ENCODE measurements at places on chromosomes 1 and 21. TPM values are rescaled to one million over a fixed set of nuclear protein-coding genes. Genes with fewer than 3 reads are reported as not detected.

The SRGAP2C gene
- total RNA-seq, result 20.9 TPM

The DRAXIN gene
- total RNA-seq, result 1.1 TPM

- H3K27ac ChIP-seq, result peak overlapping the region; percentile 66
- DNase-seq, result no peak
- H3K4me1 ChIP-seq, result peaks cover 21% of the 10 kb centered on the region
- H3K36me3 ChIP-seq, result peaks cover 5% of the 10 kb centered on the region
- H3K27me3 ChIP-seq, result no peaks in the 10 kb centered on the region
- H3K4me3 ChIP-seq, result no peak overlapping the region
Observed at GRCh38 chr1:64981601-64982533, 15.5 kb upstream of the JAK1 start.

GRCh38 chr1:15836772-15837669 is 10.5 kb upstream of the SPEN start:
- H3K27me3 ChIP-seq, result no peaks in the 10 kb centered on the region
- peaks cover 16% of the 10 kb centered on the region for H3K4me1 ChIP-seq
- H3K36me3 ChIP-seq, result no peaks in the 10 kb centered on the region
- no peak for DNase-seq
- H3K27ac ChIP-seq, result peak overlapping the region; percentile 25
- H3K4me3 ChIP-seq, result no peak overlapping the region

GRCh38 chr1:246146804-246147523 is 360.1 kb downstream of the SMYD3 start:
- no peaks in the 10 kb centered on the region for H3K27me3 ChIP-seq
- DNase-seq, result no peak
- H3K36me3 ChIP-seq, result peaks cover 2% of the 10 kb centered on the region
- no peak overlapping the region for H3K27ac ChIP-seq

GRCh38 chr1:210709701-210710100 is 381.0 kb downstream of the HHAT start:
- H3K36me3 ChIP-seq, result no peaks in the 10 kb centered on the region
- H3K4me1 ChIP-seq, result no peaks in the 10 kb centered on the region
- no peak overlapping the region for H3K4me3 ChIP-seq
- no peak overlapping the region for H3K27ac ChIP-seq
- DNase-seq, result no peak
- H3K27me3 ChIP-seq, result no peaks in the 10 kb centered on the region

GRCh38 chr1:4692437-4692836 is 38.0 kb downstream of the AJAP1 start:
- no peaks in the 10 kb centered on the region for H3K4me1 ChIP-seq
- peaks cover 14% of the 10 kb centered on the region for H3K27me3 ChIP-seq
- no peak overlapping the region for H3K4me3 ChIP-seq
- DNase-seq, result no peak
- H3K27ac ChIP-seq, result no peak overlapping the region

The PGBD5 gene
- total RNA-seq, result 1.2 TPM

The HTR6 gene
- 0.11 TPM for total RNA-seq

- H3K36me3 ChIP-seq, result no peaks in the 10 kb centered on the region
- no peaks in the 10 kb centered on the region for H3K27me3 ChIP-seq
- H3K27ac ChIP-seq, result no peak overlapping the region
- no peak overlapping the region for H3K4me3 ChIP-seq
- no peaks in the 10 kb centered on the region for H3K4me1 ChIP-seq
Observed at GRCh38 chr1:99560207-99561040, 85.5 kb upstream of the PALMD start.

The OVAAL gene
- total RNA-seq, result not detected

The RGS4 gene
- total RNA-seq, result 39.9 TPM

DNA sequence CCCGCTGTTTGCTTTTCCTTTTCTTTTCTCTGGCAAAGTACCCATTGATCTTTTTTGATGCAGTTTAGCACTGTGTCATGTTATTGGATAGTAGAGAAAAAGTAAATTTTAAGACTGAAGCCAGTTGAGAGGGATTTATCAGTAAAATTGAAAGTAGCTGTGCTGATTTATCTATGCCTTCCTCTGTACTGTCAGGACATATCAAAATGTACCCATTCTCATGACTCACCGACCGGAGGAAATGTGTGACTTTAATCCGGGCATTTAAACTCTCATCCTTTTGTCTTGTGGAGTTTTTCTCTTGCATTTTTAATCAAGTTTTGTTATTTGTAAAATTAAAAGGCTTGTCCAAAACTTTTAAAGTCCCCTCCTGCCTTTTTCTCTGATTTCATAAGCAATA is 276.6 kb upstream of the FMN2 start:
- no peaks in the 10 kb centered on the region for H3K36me3 ChIP-seq
- no peaks in the 10 kb centered on the region for H3K27me3 ChIP-seq
- peaks cover 33% of the 10 kb centered on the region for H3K4me1 ChIP-seq
- peak overlapping the region; percentile 36 for H3K27ac ChIP-seq

GRCh38 chr1:21391497-21391896 is 48.4 kb upstream of the NBPF3 start:
- H3K4me1 ChIP-seq, result no peaks in the 10 kb centered on the region
- peaks cover 3% of the 10 kb centered on the region for H3K27me3 ChIP-seq
- no peak for DNase-seq
- no peak overlapping the region for H3K4me3 ChIP-seq
- H3K27ac ChIP-seq, result no peak overlapping the region

- peaks cover 5% of the 10 kb centered on the region for H3K4me1 ChIP-seq
- H3K4me3 ChIP-seq, result peak overlapping the region; percentile 46
- peaks cover 17% of the 10 kb centered on the region for H3K27me3 ChIP-seq
- no peak overlapping the region for H3K27ac ChIP-seq
- peaks cover 2% of the 10 kb centered on the region for H3K36me3 ChIP-seq
Observed at GRCh38 chr1:970242-970972, 4.1 kb downstream of the PLEKHN1 start.

Data from mesothelial cell of epicardium (in vitro differentiated cells).